ENCODE measurements at places on chromosomes 7 and 10.

DNA sequence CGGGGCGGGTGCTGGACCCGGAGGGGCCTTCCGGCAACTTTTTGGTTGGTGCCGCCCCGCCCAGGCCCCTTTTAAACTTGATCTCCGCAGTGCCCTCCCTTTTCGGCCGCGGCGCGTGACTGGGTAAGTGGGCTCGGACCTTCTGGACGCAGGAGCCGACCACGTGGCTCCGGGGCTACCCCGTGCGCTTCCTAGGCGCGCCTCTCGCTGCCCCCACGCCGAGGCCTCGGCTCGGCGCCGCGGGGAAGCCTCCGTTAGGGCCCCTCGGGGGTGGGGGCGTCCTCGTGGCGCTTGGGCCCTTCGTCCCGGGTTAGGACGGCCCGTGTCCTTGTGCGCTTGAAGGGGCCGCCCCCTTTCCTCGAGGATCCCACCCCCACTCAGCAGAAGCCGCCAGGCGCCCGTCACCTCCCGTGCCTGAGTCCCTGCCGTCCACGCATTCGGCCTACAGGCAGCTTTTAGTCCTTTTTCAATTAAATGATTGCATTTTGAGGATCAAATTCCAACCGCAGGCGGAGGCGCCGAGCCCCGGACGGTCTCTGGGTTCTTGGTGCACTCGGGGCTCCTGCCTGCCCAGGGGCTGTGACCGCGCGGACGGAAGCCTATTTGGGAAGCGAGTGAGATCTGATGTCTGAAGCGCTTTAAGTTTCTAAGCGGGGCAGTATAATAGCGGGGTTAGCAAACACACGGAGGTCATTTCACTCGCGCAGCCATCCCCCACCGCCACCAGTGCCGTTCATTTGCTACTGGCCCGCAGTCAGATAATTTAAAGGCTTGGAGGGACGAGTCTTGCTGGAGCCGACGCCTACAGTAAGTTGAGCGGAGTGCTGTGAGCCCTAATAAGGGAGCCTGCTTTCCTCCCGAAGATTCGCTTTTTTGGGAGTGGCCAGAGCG, 31.8 kb upstream of the TOMM7 start:
- DNase-seq, result peak; percentile 85

DNA sequence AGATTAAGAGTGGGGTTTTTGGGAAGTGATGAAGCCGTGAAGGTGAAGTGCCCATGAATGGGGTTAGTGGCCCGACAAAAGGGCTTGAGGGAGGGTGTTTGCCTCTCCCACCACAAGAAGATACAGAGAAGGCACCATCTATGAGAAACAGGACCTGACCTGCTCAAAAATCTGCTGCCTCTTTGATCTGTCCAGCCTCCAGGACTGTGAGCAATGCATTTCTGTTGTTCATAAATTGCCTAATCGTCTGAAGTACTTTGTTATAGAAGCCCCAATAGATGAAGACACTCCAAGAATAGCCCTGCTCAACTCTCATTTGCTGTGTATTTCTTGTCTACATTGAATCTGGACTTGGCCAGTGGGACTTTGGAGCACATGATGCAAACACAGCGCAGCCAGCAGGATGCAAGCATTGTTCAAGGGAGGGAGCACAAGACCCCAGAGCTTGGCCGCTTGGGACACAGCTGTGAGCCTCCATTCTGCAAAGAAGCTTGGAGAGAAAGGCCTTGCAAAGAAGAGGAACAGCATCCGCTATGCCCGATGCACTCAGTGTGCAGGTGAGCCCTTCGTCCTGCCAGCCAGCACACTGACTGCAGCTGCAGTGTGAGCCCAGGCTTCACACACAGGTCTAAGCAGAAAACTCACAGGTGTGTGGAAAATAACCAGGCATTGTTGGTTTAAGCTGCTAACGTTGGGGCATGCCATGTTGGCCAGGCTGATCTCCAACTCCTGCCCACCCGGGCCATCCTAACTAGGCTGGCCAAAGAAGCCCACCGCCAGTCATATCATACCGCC, 73.2 kb upstream of the KLF6 start:
- no peak for DNase-seq

DNA sequence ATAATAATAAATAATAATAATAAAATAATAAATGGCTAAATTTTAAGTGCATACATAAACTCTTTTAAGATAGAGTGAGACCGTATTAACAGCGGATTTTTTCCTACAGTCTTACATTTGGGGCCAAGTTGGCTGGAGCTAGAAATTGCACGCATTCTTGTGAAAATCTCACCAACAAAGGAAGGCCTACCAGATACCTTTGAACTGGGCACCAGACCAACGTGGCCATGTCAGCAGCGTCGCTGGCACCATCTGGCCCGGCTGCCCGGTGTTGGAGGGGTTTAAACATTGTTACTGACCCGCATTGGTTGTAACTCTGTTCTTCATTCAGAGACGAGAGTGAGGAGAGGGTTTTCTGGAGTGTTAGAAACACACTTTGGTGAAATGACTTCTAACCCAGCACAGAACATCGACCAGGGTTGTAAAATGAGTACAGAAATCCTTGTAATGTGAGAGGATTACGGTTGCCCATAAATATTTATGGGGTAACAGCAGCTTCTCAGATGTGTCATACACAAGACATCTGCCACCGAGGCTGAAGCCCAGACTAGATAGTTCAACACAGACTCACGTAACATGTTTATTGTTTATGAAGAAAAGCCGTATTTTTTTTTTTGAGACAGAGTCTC, 34.6 kb upstream of the UNCX start:
- no peak for DNase-seq

- DNase-seq, result no peak
Measured at GRCh38 chr7:82517050-82517449, 73.5 kb upstream of the CACNA2D1 start.

- no peak for DNase-seq
Measured at GRCh38 chr7:155830961-155831806, 18.9 kb upstream of the SHH start.

GRCh38 chr7:33671531-33672262, 233.6 kb upstream of the BMPER start:
- no peak for DNase-seq

- no peak for DNase-seq
Measured at GRCh38 chr10:662686-663465, 26.6 kb downstream of the DIP2C start.

DNA sequence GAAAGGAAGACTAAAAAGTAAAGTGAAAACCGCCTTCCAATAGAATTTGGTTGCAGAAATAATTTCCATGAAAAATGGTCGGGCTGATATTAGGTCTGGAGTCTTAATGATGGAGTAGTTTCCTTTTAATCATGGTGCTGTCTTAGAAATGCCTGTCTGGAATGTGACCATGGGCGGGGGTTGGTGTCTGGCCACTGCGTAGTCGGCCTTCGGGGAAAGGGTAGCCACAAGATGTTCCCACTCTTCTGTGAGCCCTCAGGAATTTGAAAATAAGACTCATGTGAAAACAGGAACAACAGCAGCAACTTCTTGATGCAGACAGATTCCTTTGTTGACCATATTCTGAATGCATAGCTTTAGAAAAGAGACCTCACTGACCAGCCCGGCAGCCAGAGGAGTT, 176.8 kb downstream of the KIAA1217 start:
- no peak for DNase-seq

DNA sequence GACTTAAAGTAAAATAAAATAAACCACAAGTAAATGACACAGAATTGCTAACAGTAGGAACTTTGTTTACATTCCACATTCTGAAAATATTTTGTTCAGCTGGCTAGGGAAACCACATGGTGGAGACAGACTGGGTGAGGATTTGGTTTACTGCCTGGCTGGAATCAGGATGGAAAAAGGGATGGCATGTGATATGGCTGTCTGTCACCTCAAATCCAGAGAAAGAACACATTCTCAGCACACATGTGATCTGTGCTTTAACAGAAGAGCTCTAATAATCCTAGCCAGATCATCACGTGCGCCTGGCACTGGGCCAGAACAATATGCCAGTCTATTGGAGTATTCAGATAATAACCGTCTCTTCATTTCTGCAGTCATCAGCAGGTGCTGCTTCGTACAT, 90.9 kb upstream of the PIP4K2A start:
- DNase-seq, result no peak

DNA sequence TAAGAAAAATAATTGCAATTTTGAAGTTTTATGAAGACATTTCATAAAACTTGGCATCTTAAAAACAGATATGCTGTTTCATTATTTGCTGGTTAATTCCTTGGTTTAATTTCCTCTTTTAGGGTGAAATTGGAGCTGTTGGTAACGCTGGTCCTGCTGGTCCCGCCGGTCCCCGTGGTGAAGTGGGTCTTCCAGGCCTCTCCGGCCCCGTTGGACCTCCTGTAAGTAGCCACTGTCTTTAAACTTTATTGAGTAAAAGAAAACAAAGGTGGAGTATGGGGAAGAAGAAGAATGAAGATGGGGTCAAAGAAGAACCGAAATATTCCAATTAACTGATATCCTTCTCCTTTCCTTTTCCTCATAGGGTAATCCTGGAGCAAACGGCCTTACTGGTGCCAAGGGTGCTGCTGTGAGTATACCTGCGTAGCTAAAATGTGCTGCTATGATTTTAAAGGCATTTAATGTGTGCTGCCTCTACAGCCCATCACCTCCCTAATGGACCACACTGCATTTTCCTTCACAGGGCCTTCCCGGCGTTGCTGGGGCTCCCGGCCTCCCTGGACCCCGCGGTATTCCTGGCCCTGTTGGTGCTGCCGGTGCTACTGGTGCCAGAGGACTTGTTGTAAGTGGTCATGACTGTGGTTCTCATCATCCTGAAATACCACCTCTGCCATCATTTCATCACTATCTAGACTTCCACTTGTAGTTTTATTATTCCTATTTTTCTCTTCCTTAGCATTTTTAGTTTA, 14.7 kb downstream of the COL1A2 start:
- DNase-seq, result no peak

DNA sequence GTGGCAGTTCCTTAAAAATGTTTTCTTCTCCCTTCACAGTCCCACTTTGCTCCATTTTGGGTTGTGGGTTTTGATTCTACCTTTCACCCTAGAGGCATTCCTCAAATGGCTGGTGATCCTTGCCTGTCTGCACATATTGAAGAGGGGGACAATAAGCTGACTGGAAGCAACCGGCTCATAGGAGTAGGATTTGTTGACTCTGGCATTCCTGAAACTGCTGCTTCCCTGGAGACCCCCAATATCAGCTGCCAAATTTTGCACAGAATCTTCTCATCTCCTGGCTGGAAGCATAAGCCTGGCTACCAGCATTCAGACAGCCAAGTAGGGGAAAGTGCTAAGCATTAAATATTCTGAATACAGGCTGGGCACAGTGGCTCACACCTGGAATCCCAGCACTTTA, 53.7 kb downstream of the KIF5B start:
- no peak for DNase-seq

DNA sequence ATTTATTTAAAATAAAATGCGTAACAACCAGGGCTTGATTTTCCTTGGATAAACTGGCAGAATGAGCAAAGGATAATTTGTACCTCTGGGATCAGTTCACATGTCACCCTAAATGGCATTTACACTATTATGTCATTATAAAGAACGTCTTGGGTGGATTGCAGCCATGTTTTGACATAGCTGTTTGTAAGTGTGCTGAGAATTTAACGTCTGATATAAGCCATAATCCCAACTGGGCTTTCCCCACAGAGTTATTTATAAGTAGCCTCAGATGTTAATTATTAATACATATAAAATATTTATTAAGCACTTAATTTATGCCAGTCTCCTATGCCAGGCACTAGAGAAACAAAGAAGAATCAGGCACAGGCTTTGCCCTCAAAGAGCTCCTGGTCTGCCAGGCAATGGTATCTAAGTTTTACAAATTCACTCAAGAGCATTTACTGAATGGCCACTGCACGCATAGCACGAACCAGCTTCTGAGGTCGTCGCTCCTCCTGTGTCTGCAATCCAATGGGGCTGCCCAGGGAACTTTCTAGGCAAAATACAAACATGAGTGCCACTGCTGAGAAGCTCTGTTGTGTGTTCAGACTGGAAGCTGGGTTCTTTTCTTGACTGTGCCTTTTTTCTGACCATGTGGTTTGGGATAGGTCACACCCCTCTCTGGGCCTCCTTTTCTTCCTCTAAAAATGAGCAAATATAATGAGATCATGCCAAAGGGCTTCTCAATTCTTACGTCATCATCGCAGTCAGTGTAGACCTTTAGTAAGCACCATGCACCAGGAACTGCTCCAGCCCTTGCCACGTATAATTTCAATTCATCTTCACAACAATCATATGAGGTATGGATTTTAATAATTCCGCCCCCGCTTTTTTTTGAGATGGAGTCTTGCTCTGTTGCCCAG, 11.3 kb upstream of the CTBP2 start:
- no peak for DNase-seq

- no peak for DNase-seq
Measured at GRCh38 chr10:76133597-76134255, 702.3 kb downstream of the LRMDA start.

DNA sequence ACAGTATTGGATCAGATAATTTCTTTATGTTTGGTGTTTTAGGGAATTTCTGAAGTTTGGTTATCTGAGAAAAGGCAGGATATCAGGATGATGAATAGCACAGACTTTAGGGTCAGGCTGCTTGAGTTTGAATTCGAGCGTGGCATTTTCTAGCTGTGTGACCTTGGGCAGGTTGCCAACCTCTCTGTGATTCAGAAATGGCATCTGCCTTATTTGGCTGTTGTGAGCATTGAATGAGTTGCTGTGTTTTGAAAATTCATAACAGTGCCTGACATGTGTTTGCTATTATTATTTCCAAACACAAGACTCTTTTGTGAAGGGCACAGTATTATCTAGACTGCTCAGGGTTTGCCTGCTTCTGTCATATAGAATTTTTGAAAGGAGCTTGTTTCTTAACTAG, 66.9 kb downstream of the NXPH1 start:
- no peak for DNase-seq

DNA sequence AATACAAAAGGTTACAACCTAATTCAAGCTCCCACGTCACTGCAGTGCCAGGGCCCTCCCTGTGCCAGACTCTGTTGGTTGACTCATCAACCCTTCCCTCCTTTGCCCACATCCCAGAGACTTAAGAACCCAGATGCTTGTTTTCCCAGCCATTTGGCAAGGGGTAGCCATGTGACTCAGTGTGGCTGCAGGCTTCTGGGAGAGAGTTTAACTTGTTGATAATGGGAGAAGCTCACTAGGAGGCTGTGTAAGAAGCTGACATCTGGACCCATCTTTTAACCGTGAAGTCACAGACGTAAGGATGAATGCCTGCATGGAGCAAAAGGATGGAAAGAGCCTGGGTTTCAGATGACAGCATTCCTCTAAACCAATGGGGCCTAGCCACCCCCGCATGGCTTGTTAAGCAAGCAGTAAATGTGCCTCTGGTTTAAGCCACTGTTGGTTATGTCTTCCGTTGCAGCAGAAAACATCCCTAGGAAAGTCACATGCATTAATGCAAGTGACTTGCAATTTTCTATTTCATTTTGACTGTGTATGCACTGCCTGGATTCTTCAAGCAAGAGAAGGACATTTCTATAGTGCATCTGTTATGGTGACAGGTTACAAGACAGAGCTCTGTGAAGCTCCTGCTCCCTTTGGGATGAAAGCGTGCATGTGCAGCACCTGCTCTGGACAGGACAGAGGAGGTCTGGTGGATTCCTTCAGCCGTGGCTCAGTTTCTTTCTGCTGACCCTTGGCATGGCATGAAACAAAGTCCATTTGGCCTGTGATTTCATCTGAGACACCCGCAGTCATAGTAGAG, 57.5 kb upstream of the CREB5 start:
- DNase-seq, result no peak
